ENCODE measurements at places on chromosomes 1 and 21. TPM values are rescaled to one million over a fixed set of nuclear protein-coding genes. Genes with fewer than 3 reads are reported as not detected.

- no peak for DNase-seq
Measured at GRCh38 chr1:224671076-224671475, 55.0 kb downstream of the CNIH3 start.

GRCh38 chr1:17059391-17060305, 5.8 kb upstream of the SDHB start:
- no peak for DNase-seq

DNA sequence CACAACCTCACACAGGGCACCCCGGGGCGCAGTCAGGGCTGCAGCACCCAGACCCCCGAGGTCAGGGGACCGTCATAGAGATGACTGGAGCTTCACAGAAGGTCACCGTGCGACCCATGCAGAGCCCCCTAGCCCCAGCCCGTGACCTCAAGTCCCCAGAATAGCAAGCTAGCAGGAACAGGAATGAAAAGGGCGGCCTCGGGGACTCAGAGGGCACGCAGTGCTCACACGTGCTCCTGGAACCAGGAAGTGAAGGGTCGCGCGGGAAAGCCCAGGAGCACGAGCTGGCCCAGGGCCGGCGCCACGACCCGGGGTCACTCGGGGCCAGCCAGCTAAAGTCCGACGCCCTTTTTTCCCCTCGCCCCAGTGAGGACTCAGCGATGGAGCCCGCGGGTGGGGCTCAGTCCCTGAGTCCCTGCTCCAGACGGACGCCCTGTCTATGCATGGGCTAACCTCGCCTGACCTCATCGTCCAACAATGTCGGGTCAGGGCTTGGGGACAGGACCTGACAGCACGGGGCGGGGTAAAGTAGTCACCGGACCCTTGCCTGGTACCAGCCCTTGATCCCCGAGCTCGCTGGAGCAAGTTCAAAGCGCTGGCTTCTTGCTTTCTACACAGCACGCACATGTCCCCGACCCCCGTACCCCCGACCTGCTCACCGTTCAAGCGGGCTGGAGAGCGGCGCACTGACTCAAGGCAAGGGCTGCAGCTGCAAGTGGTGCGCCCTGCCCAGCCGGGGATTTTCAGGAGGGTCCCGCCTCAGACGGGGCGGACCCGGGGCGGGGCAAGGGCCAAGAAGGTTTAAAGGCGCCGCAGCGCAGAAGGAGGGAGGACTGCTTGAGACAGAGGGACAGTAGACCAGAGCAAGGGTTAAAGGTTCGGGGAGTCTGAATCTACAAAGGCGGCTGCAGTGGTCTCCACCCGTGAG, at the start of gene TAGLN2:
Gene TAGLN2, minus strand, starts transcription at position 717 of the 928 bp plus-strand sequence. CDS start 4,998 bp downstream, outside the sequence.
- DNase-seq = peak; percentile 75

GRCh38 chr1:234918961-234919761, 209.5 kb downstream of the TOMM20 start:
- DNase-seq = no peak

DNA sequence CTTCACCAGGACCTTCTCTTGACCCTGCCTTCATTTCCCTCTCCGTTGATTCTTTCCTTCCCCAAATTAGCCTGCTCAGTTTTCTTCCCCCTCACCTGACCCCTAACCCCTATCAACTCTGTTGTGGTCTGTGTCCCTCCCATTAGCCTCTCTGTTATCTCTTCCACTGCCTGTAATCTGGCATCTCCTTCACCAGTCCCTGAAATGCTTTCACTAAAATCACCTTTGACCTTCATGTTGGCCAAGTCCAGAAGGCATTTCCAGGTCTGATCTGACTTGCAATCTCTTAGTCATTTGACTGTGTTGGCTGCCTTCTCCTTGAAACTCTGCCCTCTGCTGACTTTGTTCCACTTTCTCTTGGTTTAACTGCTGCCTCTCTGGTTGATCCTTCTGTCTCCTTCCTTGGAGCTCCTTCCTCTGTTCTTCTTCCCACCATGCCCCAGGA, 28.2 kb downstream of the ATP8B2 start:
- DNase-seq = peak; percentile 7

RNF11 gene
- 91.1 TPM for total RNA-seq

- no peak for DNase-seq
Measured at GRCh38 chr1:244789731-244790130, 45.7 kb upstream of the COX20 start.

GRCh38 chr1:210234329-210234757, 1.7 kb downstream of the SERTAD4 start:
- no peak for DNase-seq

DNA sequence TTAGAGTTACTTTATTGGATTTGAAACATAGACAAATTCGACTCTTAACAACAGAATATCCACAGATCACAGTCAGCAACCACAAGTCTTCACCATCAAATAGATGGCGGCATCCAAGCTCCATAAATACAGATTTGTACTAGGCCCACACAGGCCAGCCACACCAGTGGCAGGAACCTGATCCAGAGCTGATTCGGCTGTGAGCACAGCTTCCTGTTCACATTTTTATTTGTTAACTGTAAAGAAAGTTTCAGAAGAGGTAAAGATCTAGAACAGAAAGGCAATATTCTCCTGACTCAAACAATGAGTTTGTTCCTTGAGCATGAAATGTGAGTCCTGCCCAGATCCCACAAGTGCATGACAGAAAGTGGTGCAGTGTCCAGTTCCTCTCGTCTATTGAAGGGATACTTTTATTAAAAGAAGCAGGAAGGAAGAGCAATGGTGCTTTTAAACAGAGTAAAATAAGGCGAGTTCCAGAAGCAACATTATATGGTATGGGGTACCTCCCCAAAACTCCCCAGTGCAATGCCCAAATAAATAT, 205.8 kb downstream of the SLC45A1 start:
- DNase-seq = no peak

DNA sequence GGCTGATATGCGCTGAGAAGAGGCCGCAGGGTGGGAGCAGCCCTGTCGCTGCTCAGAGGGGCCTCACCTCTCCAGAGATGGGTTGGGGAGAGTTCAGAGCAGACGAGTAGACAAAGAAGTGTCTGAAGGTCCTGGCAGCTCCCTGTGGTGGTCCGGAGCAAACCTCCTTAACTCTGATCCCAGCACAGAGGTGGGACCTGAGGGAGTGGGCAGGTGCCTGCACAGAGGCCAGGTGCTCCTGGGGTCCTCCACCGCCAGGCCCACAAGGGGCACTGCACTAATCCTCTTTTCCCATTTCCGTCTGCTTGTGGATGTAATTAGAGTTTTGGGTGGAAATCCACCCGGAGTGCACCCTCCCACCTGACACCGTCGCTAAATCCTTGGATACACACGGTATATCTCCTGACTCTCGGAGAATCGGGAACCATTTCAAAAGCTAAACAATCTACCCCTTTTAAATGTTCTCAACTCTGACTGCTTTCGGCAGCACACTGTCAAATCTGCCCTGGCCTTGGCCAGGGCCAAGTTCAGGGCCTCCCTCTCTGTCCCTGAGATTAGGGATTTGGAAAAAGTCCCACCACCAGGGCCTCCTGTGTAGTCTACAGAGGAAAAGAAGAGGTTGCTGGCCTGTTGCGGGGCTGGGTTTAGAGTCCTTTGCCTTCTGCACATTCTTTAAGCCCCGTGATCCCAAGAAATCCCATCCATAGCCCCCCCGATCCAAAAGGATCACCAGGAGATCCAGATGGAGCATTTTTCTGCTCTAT, 22.4 kb downstream of the CASZ1 start:
- DNase-seq = no peak

- DNase-seq = no peak
Measured at GRCh38 chr1:206606867-206607266, 5.4 kb downstream of the EIF2D start.

GRCh38 chr1:169427081-169427641, at the start of gene CCDC181:
Gene CCDC181 (minus strand): TSS chr1:169427474. CDS start chr1:169424927, 2,547 bp downstream.
- DNase-seq = peak; percentile 45

- no peak for DNase-seq
Measured at GRCh38 chr1:3777078-3777547, 4.6 kb downstream of the SMIM1 start.

CRYAA gene
- not detected for total RNA-seq

DNA sequence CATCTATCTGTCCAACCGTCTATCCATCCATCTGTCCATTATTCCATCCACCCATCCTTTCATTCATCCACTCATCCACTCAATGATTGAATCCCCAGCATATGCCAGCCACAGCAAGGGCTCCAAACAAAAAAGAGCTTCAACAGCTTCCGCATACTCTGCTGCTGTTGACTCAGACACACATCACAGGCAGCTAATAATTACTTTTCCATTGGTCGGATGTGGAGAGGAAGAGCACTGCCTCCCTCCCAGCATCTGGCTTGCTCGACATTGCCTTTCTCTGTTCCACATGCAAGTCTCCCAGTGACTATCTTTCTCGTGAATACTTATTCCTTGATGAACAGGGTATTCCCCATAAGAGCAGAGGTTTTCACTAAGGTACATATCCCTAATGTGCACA, 176.5 kb downstream of the HIVEP3 start:
- DNase-seq = peak; percentile 75

GRCh38 chr21:29168891-29169315, 38.5 kb downstream of the MAP3K7CL start:
- no peak for DNase-seq

TOE1 gene
- 14.8 TPM for total RNA-seq

DNA sequence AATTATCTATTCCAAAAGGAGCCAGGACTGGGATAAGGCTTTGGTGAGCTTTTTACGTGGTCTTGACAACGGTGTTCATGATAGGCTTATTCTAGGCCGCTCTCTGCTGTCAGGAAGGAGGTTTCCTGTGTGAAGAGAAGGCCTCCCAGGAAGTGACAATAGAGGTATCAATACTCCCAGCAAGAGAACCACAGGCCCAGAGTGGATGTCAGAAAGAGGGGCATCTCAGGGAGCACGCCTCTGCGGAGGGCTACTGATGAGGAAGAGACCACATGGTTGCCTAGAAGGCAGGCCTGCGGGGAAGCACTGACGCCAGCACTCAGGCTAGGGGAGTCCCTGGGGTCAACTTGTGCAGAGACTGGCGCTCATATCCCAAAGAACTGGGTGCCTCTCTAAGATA, 60.4 kb downstream of the ITPKB start:
- no peak for DNase-seq

DNA sequence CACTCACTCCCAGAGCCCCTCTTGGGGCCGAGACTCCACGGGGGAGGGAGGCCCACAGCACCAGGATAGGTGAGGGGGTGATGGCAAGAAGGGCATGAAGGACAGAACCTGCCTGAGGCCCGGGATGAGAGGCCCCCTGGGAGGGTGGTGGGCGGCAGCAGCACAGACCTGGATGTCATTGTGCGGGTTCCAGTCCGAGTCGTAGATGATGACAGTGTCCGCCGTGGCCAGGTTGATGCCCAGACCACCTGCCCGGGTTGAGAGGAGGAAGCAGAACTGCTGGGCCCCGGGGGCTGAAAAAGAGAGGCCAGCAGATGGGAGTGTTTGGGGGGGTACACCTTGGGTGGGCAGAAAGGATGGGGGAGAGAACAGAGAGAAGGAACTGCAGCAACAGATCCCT, 50.1 kb downstream of the CHD5 start:
- DNase-seq = no peak

ITGB2 gene
- total RNA-seq = 9.1 TPM

DNA sequence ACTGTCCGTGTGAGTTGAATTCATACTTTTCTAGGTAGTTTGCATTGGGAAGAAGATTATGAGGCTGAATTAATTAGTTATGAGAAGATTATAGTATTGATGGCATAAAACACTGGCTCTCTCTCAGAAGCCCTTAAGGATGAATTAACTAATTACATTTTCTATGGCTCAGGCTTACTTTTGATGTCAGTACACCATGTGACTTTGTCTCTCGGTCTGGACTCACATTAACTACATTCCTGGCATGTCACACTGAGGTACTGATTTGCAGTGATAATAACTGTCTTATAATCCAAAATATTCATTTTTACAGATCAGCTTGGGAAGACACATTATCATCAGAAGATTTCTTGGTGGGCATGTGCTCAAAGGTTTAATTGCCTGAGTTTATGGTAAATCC, 362.2 kb downstream of the ZP4 start:
- DNase-seq = no peak

DNA sequence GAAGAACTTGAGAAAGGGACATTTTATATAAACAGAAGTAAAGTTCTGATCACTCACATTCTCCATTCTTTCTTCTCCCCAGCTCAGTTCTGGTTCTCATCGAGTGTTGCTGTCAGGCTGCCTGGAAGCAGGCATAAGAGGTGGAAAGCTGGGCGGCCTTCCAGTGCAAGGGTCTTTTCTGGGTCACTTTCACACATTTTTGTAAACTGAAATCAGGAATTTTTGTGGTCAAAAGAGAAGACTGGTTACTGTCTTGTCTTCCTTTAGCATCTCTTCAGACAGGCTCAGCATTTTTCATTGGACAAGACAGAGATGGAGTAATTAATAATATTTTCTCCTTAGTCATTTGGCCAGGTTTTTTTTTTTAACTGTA, 93.7 kb downstream of the CTH start:
- no peak for DNase-seq

- DNase-seq = no peak
Measured at GRCh38 chr1:70090141-70090540, 115.2 kb downstream of the LRRC40 start.

DNA sequence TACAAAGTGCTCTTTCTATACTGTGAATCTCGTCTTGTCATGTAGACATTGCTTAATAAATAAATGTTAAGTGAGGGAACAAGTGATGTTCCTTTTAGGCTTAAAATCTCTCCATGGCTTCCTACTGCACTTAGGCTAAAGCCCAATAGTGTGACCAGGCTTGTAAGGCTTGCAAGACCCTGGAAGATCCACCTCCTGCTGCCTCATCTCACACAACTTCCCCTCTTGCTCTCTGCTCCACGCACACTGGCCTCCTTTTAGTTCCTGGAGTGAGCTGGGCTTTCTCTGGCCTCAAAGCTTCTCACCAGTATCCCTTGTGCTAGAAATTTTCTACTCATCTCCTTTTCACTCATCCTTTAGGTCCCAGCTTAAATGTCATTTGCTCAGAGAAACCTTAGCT, 41.5 kb upstream of the DIPK1A start:
- no peak for DNase-seq
